ENCODE measurements at places on chromosomes 6 and 20.

GRCh38 chr6:107493158-107494057, 3.5 kb downstream of the SOBP start:
- DNase-seq = peak; percentile 37

- DNase-seq = peak; percentile 58
Measured at GRCh38 chr6:149852180-149852579, 12.0 kb downstream of the LRP11 start.

DNA sequence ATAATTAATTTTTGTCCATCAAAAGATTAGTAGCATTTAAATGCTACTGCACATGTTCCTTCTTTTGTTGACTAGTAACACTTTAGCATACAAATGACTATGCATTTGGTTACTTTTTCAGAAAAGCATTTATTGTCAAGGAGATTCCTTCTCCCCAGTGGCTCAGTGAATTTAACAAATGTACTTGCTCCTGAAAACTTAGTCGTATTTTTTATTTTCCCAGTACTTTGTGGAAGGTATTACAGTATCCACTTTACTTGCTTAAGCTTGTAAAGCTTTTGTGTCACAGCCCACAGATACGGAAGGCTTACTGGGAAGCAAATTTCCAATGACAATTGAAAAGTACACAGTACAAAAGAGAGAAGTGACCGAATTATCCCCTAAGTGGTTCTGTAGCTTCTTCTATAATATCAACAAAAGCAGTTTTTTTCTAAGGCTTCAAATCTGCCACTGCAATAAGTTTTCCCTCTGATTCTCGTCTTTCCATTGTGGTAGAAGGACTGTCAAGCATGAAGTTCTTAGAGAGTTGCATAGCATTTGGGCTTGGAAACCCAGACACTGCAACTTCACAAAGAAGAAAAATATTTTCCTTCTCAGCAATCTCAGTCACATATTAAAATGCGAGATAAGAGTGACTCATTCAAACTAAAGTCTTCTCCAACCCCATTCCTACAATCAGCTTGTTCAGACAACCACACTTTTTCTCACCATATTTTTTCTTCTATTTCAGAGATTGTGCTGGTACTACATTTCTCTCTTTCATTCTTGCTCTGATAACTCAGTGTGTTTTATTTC, 431.2 kb downstream of the GRIK2 start:
- peak; percentile 26 for DNase-seq

- no peak for DNase-seq
Measured at GRCh38 chr20:35077341-35077740, 15.3 kb downstream of the TRPC4AP start.

GRCh38 chr20:48380661-48381060, 447.1 kb downstream of the PREX1 start:
- no peak for DNase-seq

- no peak for DNase-seq
Measured at GRCh38 chr20:5119143-5119434, 669 bp downstream of the PCNA start.

DNA sequence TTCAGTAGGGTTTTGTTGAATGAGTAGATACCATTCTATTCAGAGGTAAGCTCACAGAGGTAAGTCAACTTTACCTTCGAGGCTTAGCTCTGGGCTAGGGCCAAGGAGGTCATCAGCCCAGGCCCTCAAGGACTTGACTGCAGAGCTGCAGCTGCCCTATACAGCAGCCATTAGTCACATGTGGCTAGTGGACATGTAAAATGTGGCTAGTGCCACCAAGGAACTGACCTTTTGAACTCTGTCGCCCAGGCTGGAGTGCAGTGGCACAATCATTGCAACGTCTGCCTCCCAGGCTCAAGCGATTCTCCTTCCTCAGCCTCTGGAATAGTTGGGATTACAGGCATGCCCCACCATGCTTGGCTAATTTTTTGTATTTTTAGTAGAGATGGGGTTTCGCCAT, 47.9 kb upstream of the EPB41L1 start:
- DNase-seq = no peak

DNA sequence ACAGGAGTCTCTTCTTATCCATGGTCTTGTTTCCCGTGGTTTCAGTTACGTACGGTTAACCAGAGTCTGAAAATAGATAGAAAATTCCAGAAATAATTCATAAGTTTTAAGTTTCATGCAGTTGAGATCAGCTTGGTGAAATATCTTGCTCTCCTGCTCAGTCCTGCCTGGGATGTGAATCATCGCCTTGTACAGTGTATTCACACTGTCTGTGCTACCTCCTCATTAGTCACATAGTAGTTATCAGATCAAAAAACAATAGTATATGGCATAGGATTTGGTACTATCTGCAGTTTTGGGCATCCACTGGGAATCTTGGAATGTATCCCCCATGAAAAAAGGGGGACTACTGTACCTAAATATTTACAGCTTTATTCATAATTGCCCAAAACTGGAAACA, 22.7 kb upstream of the MOCS1 start:
- no peak for DNase-seq

Data from astrocyte of the spinal cord (primary cell).